ENCODE measurements at places on chromosomes 5 and 9.

DNA sequence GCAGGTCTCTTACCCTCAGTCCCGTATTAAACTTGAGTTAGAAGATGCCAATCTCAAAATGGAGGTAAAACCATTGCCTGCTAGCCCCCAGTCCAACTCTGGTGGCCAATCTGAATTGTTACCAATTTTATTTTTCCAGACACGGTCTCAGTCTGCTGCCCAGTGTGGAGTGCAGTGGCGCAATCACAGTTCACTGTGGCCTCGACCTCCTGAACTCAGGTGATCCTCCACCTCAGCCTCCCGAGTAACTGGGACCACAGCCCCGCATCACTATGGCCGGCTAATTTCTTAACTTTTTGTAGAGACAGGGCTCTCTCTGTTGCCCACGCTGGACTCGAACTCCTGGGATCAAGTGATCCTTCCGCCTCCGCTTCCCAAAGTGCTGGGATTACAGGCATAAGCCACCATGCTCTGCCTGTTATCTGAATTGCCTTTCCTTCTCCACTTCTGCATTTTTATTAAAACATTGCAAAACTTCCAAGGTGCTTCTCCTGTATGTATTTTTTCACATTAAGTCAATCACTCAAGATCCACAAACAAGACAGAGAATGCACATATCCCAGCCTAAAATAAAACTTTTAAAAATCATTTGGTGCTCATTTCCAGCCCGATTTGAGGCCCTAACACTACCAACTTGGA lies 2.3 kb downstream of the FANCC start:
- DNase-seq: no peak

DNA sequence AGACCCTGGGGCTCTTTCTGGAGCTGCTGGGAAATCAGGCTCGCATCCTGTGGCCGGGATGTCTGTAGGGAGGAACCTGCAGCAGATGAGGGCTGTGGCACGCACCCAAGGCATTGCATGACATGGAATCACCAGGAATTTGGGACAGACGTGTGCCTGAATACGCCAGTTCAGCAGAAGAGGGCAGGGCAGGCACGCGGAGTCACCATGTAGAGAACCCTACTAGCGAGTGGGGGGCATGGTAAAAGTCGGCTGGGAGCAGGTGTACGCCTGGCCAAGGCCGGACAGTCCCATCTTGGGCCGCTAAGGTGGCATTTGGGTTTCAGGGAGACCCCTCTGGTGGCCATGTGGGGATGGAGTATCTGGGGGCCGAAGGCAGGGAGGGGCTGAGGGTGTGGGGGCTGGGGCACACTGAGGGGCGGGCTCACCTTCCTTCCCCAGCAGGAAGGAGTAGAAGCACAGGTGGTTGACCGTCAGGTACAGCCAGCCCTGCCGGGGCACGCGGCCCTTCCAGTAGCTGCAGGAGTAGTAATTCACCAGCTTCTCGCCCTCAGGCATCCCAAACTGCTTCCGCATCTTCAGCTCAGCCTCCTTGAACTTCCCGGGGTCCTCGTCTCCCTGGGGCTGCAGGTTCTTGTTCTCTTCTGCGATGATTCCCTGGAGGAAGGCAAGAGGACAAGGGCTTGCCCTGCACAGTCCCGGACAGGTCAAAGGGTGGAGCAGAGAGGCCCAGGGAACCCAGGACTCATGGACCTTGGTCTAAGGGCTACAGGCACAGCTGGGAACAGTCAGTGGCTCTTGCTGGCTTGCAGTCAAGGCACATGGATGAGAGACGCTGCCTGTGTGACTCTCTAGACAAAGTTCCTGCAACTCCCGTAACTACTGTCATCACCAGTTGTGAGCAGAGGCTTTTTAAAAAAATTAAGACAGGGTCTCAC lies 13.5 kb downstream of the TBC1D9B start:
- DNase-seq: no peak

GRCh38 chr9:136665704-136666371 lies 3.1 kb downstream of the EGFL7 start:
- no peak for DNase-seq

GRCh38 chr9:7234144-7234543 lies 476.4 kb downstream of the KDM4C start:
- DNase-seq: no peak

DNA sequence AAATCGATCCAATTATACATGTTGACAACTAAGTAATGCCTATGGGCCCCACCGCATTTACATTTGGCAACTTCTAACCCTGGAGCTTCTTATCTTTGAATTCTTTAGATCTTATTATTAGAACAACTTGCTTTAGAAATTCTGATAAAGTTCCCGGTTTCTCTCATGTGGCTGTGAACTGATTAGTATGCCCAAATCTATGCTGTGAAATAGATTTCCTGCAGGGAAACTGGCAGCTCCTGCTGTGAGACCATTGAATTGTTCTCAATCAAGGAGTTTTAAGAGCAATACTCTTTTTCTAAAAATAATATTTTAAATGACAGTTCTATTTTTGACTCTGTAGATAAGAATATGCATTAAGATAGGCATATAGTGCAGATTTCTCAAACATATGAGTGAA lies 177.5 kb downstream of the GABRB2 start:
- no peak for DNase-seq

GRCh38 chr9:83440641-83441040 lies 97.6 kb downstream of the FRMD3 start:
- no peak for DNase-seq

DNA sequence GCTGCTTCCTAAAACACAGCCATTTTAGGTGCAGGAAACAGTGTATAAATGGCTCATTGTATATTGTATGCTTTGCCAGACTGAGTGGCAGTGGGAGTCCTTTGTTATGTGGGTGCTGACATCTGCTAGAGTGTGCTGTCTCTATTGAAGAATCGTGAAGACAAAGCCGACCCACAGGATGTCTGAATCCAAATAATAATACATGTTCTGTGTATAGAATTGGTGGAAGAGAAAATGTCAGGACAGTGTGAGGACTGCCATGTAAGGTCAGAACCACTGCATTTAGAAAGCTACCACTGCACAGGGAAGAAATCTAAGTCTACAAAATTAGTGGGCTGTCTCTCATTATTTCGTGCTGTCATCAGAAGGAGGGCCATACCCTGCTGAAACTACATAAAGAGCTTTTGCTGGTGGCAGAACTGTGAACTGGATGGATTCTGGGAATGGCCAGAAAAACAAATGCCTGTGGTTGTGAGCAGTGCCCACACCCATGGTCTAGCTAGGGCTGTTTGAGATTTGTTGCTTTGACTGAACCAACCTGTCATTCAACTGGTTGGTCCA lies 2.5 kb downstream of the IL7R start:
- no peak for DNase-seq

DNA sequence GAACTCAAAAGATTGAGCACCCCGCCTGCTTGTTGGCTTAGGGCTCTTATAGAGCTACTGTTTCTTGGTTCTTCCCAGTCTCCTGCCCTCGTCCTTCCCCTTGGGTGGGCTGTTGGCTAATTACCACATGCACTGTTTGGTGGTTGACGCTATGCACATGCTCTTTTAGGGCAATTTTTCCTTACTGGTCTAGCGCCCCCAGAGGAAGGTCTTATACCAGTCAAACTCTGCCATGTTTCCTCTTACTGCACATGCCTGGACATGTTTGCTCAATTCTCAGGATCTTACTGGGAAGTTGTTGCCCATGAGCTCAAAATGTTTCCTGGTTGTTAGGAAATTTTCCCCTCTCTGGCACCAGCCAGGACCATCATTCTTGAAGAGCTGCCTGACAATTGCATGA lies 101.9 kb downstream of the SLC28A3 start:
- DNase-seq: no peak

GRCh38 chr5:151718646-151719045 lies 31.9 kb upstream of the SPARC start:
- DNase-seq: no peak

DNA sequence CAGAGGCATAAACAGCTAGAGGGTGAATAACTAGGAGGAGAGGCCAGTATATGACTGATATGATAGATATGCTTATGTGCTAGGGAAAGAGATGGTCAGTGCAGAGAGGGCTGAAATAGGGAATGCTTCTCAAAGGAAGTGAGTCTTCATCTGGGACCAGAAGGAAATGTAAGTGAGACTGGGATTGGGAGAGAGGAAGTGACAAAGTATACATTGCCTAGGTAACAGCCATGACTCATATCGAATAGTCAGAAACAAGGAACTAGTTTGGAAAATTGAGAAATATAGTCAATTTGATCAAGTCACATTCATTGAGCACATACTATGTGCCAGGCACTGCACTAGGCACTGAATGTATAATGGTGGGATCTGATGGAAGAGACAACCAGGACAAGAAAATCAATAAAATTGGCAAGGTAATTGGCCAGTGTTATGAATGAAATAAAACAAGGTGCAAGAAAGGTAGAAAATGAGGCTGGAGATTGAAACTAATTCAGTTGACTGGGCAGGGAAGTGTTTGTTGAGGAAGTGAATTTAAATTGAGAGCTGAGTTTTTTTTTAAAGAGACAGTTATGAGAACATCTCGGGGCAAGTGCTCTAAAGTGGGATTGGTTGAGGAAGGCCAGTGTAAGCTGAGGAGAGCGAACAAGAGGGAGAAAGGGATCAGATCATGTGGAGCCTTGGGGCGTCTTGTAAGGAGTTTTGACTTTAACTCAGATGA lies 4.3 kb downstream of the ERAP2 start:
- DNase-seq: no peak

- no peak for DNase-seq
These were observed 16.4 kb upstream of the RUFY1 start for GRCh38 chr5:179533907-179534306.

- DNase-seq: no peak
These were observed 62.4 kb downstream of the SHC3 start for GRCh38 chr9:89116064-89116804.

DNA sequence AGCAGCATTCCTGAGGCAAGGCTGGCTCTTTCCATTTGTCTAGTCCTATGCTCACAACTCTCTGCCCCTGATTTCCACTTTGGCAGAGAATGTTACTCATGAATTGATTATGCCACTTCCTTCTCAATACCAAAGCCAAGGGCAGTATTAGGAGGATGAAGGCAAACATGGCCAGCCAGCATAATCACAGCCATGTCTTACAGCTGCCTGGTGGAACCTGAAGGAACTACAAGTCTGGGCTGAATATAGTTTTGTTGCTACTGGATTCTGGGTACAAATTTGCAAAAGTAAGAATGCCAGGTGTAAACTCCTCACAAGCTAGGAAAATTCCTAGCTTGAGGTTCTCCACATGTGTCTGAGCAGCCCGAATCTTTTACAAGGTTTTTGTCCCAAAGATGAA lies 4.2 kb downstream of the SIL1 start:
- DNase-seq: no peak

GRCh38 chr5:135828782-135829127 lies 5.7 kb upstream of the SLC25A48 start:
- DNase-seq: no peak

DNA sequence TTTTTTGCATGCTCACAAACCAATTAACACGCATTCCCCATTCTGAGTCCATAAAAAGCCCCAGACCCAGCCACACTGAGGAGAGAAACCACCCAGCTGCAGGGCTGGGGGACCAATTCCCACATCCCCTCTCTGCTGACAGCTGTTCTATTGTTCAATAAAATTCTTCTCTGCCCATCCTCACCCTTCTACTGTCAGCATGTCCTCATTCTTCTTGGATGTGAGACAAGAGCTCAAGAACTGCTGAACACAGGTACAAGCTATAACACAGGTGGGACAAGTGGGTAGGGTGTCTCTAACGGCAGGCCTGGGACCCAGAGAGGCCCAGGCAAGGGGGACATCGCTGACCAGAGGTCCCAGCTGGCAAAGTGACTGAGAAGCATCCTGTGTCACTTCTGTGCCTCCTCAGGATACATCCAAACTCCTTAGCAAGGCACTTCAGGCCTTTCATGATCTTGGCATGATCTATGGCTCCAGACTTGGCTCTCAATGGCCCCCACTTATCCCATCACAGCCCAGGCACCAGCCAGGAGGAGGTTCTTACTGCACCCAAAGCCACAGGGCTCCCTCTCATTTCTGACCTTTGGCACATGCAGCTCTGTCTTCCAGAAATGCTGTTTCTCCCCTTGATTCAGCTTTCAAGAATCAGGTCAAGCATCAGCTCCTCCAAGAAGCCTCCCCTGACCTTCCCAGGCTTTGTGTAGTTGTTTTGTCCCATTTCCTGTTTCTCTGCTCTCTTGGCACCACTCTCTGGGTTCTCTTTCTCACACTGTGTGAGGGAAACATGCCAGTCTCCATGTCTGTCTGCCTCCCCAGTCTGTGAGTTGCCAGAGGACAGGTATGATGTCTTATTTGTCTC lies 7.3 kb upstream of the ALDH1B1 start:
- DNase-seq: no peak

DNA sequence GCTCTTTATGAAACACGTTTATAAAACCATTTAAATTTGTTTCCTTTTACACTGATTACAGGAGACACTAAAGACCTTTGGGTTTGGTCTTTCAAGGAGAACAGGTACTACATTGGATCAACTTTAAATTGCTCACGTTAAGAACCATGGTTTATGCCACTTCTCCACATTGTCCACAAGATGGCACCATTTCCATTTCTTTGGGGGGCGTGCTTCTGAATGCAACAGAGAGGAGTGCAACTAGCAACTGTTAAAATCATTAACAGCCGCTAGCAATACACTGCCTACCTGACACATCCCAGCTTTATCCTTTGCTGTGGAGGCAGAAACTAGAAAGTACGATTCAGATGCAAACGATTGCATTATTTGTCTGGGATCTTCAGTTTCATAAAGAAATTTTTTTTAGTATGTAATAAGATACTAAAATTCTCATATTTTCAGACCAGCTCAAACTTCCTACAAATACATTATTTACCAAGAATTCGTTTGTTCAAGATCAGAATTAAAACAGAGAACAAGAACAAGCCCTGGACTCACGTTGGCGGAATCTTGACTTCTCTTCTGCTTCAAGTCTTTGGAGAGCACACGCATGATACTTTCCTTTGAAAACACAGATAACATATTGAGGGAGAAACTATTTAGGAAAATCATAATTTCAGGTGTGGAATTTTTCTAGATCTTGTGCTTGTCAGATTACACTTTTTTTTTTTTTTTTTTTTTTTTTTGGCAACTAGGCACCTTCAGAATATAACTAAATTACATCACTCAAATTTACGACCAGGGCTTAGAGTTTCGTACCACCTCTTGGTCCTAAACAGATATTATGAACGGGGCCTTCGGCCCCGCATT lies 702 bp downstream of the CDC20B start:
- DNase-seq: peak; percentile 30
